ENCODE measurements at places on chromosomes 2 and 18.

GRCh38 chr2:62856228-62857040 is 150.9 kb downstream of the EHBP1 start:
- DNase-seq = no peak

DNA sequence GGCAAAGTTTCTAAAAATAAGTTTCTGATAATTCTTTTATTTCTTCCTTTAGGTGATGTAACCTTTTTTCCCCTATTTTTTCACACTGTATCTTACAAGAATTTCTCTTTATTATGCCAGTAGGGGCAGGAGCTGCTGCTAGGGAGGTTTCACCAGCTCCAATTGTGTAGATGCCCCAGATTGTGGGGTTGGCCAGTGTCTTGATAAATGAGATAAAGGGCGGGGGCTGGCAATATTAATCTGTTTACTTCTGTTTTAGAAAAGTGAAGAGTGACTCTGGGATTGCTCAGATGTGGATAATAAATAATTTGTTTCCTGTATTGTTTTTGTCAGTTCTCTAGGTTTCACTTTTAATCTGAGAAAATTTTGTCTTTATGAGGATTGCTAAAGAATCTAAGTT is 190.4 kb downstream of the MC4R start:
- DNase-seq = no peak

DNA sequence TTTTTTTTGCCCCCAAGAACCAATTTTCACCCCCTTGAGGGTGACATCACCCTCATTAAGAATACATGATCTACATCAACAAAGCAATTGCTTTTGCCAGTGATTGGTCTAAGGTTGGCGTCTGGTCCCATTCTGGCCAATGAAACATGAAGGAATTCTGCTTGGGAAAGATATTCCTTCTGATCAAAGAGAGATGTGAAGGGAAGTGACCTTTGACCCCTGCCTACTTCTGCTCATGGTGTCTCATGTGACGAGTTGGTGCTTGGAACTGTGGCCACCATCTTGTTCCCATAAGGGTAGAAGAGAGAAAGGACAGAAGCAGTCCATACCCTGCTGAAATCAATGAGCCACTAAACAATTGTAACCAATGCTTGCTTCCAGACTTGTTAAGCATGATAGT is 85.1 kb downstream of the LBH start:
- no peak for DNase-seq

DNA sequence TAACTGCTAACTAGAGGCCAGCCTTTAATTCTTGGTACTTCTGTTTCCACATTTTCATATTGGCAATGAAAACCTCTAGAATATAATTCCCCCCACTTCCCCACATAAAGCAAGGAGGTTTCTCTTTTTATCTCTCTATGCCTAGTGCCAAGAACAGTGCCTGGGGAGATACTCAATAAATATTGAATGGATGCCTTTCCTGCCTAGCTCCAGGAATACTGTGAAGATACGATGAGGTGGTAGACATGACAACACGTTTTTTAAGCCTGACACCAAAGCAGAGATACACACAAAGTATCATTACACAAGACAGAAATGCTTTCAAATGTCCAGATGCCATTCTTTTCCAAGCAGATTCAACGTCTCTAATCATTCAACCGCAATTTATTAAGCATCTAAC is 535.5 kb downstream of the XIRP2 start:
- no peak for DNase-seq

DNA sequence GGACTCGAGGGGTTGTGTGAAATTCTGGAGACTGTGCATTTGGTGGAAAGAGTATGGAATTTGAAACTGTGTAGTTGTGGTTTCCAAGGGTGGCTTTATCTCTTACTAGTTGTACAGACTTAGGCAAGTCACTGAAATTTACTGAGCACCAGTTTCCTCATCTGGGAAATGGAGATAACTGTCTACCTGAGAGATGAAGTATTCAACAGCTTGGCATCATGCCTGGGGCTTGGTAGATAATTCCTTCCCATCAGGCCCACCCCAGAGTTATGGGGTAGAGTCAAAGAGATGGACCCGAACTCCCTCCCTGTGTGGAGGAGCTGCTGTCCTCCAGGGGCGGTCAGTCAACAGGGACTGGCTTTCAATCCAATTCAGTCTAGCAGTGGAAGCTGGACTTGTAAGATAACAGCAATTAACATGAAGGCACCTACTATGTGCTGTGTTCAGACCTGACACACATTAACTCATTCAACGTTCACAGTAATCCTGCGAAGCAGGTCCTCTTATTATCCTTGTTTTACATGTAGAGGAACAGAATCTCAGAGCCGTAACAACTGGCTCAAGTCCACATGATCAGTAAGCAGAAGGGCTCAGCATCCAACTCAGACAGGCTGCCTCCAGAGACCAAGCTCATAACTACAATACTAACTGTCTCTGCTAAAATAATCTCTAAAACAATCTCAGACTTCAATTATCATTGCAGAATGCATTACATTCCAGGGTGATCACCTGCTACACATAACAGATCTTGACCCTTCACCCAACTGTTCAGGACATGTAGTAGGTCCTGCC is 432.1 kb downstream of the LPIN1 start:
- DNase-seq = no peak

- no peak for DNase-seq
Observed at GRCh38 chr2:72894514-72894913, 7.3 kb downstream of the SPR start.

DNA sequence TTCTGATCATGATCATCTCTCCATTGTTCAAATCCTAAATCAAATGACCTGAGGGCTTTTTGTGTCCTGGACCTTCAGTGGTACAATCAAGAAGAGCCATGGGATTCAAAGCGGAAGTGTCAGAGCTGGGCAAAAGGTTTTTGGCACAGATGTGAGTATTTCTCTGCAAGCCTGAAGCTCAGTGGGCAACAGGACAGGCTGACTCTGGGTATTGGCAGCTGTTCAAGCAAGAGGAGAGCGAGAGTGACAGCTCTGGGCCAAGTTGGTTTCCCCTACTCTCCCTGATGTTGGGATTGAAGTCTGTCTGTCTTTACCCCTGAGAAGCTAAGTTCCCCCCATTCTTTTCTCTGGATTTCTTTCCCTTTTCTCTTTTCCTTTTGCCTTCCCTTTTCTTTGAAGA is 33.3 kb downstream of the DSEL start:
- no peak for DNase-seq

- DNase-seq = no peak
Observed at GRCh38 chr2:233593201-233593600, 24.2 kb upstream of the UGT1A8 start.

DNA sequence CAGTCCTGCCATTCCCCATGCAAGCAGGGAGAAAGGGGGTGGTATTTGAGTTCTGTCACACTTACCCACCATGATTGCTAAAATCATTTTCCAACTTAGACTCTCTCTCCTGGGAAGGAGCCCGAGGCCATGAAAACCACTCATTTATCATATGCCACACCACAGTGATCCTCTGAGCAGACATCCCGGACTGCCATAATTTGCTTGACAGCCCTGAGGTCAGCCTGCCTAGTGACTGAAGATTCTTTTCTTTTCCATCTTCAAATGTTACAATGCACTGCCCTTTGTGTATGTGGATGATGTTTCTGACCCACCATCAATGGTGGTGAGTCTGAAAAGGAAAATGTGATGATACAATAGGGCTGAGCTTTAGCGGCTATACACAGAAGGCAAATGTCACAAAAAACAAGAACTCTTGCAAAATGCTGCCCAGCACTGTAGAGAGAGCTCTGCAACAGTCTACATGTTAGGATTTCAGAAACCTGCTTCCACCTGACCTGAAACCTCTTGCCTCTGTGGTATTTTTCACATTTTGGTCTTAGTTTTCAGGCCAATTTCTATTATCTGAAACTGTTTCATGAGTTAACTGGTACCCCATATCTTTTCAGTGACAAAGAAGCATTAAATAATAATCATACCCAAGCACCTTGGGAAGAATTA is 272.8 kb downstream of the ZNF385B start:
- DNase-seq = no peak

- no peak for DNase-seq
Observed at GRCh38 chr2:20125164-20125563, 73.7 kb upstream of the LAPTM4A start.

GRCh38 chr18:61575419-61575818 is 242.2 kb downstream of the CDH20 start:
- no peak for DNase-seq

- no peak for DNase-seq
Observed at GRCh38 chr2:100350661-100351185, 28.4 kb upstream of the LONRF2 start.

DNA sequence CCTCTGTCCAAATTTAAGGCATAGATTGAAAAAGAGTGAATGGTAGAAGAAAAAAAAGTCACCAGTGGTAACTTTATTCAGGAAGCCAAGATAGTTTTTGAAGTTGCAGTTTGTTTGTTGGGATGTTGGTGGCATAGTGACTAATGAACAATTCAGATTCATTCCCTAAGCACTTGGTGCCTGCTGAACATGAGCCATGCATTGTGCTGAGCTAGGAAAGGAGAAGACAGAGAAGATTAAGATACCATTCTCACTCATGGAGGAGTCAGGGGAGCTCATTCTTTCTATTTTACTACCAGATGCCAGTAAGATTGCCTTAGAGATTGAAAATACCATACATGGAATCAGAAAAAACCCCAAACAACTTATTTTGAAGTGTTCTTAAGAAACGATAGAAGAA is 25.1 kb downstream of the MEIS1 start:
- DNase-seq = no peak

GRCh38 chr18:47248604-47249313 is 2.7 kb downstream of the SKOR2 start:
- DNase-seq = no peak

DNA sequence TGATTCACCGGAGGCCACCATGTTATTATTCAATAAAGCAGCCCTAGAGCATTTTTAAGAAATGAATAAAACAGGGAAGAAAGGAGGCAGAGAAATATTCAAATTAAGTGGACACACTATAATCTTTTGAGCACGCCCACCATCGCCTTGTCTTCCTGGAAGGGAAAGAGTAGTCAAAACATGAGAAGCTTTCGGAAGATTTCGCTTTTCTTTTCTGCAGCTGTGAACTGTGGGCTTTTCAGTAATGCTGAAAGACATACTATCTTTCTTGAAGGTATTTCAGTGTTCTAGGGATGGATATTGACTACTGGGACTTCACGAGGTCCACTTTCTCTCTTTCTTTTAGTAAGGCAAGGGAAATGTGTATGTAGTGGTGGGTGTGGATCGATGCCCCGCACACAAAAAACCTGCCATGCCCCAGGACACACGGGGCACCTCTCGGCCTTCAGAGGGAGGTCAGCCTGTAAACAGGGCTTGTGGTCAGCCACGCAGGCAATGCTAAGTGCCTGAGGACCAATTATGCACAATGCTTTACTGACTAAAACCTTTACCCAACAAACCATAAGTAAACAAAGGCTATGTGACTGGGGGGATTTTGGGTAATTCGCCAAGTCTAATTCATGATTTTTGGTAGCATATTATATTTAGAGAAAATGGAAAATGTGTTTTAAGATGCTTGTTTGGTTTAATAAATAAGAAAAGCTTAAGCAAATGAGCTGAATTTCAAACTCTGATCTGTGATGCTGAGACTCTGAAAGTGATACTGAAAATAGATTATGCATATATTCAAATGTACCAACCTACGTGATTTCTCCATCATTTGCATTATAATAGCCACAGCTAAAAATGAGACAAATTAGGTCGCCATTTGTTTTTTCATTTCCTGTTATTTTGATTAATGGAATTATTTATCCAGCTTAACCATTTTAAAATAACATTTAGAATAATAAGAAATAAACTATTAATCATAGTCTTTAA is 130.5 kb downstream of the ZNF516 start:
- no peak for DNase-seq

DNA sequence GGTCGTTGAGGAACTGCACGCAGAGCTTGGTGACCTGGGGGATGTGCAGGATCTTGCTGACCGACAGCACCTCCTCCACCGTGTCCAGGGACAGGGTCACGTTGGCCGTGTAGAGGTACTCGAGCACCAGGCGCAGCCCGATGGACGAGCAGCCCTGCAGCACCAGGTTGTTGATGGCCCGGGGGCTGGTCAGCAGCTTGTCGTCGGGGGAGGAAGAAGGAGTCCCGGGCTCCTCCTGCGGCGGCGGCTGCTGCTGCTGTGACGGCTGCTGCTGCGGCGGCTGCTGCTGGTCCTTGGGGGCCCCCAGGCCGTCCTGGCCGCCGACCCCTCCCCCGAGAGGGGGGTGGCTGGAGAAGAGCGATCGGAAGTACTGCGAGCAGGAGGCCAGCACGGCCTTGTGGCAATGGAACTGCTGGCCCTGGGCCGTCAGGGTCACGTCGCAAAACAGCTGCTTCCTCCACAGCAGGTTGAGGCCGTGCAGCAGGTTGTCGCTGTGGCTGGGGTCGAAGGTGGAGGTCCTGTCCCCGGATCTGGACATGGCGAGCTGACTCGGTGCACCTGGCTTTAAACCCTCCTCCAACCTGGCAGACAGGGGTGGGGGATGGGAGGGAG is 2.7 kb downstream of the KLHL14 start:
- DNase-seq = no peak

- no peak for DNase-seq
Observed at GRCh38 chr2:108927405-108927804, 61.6 kb downstream of the EDAR start.

- no peak for DNase-seq
Observed at GRCh38 chr2:120444691-120445240, 98.8 kb downstream of the INHBB start.

- DNase-seq = peak; percentile 30
Observed at GRCh38 chr2:68767031-68767961, 32.7 kb downstream of the ARHGAP25 start.

DNA sequence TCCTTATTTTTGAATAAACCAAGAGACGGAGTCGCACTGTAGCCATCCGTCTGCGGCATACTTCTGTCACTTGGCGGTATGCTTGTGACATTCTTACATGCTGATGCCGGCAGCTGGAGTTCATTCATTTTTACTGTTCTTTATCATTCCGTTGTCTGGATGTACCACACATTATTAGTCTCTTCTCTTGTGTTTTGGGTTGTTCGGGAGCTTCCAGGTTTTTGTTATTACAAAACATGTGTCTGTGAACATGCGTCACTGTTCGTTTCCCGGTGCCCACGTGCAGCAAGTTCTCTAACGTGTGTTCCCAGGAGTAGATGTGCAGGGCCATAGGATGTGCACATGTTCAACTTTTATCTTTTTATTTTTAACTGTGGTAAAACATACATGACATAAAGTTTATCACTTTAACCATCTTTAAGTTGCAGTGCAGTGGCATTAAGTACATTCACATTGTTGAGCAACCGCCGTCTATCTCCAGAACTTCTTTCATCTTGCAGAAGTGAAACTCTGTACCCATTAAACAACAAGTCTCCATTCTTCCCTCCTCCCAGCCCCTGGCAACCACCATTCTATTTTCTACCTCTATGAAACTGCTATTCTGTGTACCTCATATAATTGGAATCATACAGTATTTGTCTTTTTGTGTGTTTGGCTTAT is 40.1 kb downstream of the MTCL1 start:
- DNase-seq = no peak

Measured in stimulated activated CD4-positive, alpha-beta T cell treated with anti-CD3 and anti-CD28 coated beads, Interleukin-4, amount 100 ng/mL, for 1 hour (primary cell).